ENCODE measurements at places on chromosomes 16 and 17.
A peak's percentile ranks its signal among the peaks of the same experiment; 100 is the strongest.

- no peak for DNase-seq
Measured at GRCh38 chr16:11196286-11196828, 59.6 kb downstream of the SOCS1 start.

DNA sequence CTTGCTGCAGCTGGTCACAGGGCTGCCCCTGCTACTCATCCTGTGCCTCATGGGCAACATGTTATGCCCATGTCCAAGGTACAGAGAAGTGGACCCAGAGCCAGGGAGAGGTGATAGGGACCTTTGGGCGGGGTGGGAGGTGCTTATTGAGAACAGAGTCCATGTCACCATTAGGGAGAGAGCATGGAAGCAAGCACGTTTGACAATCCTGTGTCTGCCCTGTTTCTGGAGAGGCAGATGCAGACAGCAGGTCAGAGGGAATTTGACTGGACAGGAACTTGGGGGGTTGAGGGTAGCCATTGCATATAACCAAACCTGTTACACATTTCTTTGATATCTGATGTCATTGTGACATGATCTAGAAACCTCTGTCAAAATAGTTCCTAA is 14.3 kb upstream of the ARL4D start:
- no peak for DNase-seq

GRCh38 chr16:53865494-53865863 is 161.5 kb downstream of the FTO start:
- DNase-seq = no peak

DNA sequence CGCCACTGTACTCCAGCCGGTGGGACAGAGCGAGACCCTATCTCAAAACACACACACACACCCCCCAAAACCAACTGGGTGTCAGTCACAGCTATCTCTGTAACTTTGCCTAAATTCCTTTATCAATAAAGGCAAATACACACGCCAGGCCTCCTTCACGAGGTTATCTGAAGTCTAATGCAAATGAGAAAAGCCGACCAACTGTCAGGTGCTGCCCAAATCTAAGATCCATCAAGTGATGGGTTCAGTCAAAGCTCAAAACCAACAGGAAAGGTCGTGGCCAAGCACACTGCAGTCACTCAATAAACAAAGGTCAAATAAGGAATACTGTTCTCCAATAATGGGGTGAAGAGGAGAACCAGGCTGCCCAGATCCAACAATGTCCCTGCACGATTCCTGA is 1.1 kb downstream of the ANKFY1 start:
- DNase-seq = no peak

DNA sequence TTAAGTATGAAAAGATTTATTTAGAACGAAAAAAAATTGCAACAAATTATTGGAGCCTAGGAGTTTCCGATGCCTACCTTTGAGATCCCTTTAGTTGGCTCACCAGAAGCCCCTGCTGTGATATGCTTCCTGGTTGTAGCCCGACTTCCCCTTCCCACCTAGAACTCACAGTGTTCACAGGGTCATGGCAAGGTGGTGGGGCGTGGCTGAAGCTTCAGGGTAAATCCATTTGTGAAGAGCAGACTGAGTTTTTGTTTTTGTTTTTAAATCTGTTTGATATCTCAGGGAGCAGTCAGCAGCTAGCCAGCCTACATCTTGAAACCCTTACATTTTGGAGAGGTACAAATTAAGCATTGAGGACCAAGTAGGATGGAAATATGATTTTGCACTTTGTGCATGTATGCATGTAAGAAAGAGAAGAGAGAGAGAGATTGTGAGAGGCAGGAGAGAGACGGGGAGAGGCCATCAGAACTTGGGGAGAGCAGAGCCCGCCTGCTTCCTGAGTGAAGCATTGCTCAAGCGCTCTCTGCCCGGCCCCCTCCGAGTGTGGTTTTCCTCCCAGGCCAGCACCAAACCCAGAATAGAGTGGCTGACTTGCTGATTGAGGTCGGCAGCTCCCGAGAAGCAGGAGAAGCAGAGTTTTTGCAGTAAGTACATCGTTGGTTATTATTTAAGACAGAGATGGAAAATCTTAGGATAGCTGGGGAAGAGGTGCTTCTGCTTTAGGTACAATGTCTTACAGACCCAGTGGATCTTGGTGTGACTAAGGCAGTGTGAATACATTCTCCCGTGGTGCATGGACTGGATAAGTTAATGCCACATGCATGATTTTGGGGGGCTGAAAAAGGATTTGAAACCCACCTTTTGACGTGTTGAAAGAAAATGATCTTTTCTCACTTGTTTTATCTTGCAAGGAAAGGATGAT is 64.2 kb downstream of the SPECC1 start:
- peak; percentile 25 for DNase-seq

- DNase-seq = no peak
Measured at GRCh38 chr17:68288804-68289203, 2.1 kb downstream of the SLC16A6 start.

GRCh38 chr17:3866276-3866675 is 20.2 kb upstream of the NCBP3 start:
- DNase-seq = no peak

Data from activated T-cell treated with anti-CD3 and anti-CD28 coated beads for 1 hour (primary cell).